ENCODE measurements at places on chromosomes 6 and 20.

- no peak for DNase-seq
These were observed 89.8 kb upstream of the PRSS16 start for GRCh38 chr6:27157459-27158315.

- no peak for DNase-seq
These were observed at the start of gene BMP7 for GRCh38 chr20:57266291-57267157. Gene BMP7 (minus strand): TSS chr20:57266641. CDS start chr20:57266122, 519 bp downstream.

DNA sequence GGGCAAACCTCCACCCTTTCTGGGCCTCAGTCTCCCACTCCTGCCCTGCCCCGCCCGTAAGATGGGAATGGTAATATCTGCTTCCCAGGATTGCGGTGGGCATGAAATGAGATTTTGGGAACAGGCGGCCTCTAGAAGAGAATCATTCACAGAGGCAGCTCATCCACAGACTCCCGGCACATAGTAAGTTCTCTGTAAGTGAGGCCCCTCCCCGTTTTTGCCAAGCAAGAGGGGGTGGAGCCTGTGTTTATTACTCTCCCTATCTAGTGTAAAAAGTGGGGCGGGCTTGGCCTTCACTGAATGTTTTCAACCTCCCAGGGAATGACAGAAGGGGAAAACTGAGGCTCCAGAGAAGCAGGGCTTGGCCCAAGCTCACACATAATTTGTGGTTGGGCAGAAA is 20.0 kb downstream of the SUN5 start:
- DNase-seq, result no peak

- no peak for DNase-seq
These were observed 5.1 kb downstream of the TMEM151B start for GRCh38 chr6:44275271-44275748.

GRCh38 chr20:55668631-55669030 is 336.7 kb downstream of the CBLN4 start:
- DNase-seq, result no peak

DNA sequence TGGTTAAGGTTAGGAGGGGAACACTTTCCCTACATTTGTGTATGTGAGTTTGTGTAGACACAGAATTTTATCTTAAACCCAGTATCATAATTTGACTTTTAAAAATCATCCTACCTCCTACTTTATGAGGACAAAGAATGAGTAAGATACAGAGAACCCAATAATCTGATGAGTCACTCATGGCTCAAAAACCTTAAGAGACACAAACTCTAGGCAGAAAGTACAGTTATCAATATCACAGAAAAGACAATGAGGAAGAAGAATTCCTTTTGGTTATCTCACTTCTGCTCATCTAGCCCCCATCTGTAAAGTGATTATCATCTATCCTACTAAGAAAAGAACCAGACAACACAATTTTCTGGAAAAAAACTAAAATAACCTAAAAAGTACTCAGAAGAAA is 87.7 kb downstream of the EPB41L2 start:
- no peak for DNase-seq

DNA sequence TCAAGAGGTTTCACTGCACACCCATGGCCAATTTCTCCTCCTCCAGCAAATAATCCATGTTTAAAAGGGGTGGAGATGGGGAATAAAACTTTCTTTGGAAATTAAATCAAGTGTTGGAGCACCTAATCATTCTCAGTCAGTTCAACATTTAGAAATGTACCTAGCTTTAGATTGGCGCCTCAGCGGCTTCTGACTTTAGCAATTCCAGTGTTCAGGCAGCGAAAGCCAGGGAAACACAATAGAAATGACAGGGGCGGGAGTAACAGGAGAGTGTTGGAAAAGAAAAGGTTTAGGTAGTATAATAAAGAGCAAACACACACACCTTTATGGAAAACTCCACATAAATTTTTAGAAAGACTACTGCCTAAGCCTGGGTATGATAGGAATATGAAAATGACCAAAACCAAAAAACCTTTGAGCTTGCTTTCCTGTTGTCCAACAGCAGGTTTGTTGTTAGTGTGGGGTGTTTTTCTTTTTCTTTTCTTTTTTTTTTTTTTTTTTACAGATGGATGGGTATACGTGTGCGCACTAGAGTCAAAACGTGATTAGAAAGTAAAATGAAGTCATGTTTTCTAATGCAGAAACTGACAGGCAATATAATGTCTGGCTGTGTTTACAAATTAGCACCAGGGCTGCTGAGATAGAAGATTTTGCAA is 7.7 kb downstream of the TFAP2A start:
- no peak for DNase-seq

DNA sequence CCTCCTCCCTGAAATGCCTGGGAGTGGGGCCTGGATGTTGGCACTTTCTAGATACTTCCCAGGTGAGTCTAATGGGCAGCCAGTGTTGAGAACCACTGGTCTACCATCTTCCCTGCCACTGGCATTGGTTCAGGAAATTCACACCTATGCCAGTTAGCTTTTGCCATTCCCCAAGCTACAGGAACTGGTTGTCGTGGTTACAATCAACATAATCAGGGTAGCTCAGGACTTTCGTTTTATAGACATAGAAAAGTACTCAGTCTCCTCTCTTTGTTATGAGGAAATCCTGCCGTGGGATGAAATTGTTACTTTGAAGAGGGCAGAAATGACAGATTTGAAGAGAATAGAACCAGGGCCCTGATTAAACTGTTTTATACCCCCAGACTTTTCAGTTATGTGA is 127.9 kb upstream of the FOXO3 start:
- no peak for DNase-seq

DNA sequence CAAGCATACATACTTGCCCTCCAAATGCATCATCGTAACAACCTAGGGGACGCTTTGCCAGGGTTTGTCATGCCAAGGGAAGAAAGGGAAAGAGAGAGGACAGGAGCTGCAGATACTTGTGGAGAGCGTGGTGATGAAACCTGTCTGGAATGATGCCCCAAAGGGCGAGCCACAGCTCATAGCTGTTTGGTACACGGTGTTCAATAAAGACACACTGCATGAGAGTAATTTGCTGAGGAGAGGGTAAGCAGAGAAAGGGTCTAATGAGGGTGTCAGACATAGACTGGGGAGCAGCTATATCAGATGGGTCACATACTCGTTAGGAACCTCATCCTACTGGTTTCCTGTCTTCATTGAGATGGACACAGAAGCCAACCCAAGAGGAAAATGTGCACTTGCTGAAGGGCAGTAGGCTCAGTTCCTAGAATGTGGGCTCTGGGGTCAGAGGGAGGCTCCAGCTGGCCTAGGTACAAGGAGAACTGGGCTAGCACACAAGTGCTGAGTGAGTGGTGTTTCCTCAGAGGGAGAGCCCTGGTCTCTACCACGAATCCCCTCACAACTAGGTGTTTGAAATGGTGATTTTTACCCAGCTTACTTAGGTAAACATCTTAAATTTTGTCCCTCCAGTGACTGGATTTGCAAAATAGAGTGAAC is 5.2 kb upstream of the FOXO3 start:
- no peak for DNase-seq

DNA sequence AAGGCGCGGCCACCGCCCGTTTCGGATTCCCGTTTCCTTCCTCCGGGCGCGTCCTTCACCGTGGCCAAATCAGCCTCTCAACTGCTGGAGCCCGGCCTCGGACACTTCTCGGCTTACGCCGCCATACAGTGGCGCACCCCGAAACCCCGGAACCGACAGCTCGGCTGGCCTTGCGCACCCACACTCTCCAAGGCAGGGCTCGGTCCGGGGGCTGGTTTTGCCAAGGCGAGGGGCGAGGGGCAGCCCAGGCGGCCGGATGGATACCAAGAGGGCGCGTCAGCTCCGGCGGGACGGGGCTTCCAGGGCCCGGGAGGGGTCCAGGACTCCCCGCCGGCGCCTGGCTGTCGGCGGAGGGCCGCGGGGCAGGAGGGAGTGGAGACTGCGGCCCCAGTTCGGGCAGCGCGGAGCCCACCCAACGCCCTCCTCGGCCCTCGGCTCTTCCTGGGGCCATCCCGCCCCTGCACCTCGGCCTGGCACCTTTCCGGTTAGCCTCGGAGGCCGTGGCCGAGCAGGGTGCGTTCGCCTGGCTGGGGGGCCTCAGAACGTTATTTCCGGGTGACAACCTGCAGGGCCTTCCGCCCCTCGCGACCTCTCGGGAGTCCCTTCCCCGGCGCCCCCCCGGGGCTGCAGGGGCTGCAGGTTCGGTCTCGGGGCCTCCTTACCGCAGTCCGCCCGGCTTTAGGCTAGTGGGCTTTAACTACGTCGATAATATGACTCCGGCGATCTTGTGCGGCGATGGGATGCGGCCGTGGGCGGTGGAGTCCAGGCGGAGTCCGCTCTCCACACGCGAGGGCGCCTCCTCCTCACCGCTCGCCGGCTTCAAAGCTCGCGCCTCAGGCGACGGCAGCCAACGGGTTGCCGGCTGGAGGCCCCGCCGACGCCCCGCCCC is 697 bp upstream of the CEP43 start:
- DNase-seq, result no peak

DNA sequence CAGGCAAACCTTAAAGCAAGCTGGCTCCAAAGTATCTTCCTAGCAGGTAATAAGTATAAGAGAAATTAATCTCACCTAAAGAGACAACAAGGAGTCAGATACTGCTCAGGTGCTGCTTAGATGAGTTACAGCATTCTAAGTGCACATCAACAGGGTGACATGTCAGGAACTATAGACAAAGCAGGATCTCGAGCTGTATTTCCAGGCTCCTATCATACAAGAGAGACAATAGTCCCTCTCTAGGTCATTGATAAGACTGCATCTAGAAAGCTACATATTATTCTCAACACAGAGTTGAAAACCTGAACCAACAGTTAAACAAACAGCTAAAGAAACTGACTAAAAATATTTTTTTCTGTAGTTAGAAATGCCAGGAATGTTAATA is 3.9 kb downstream of the PTPRK start:
- DNase-seq, result no peak

GRCh38 chr20:44990425-44990824 is 24.1 kb downstream of the STK4 start:
- no peak for DNase-seq

- DNase-seq, result no peak
These were observed 21.6 kb upstream of the CCN2 start for GRCh38 chr6:131972741-131973140.

- no peak for DNase-seq
These were observed 241.4 kb upstream of the SOX4 start for GRCh38 chr6:21352131-21352530.

DNA sequence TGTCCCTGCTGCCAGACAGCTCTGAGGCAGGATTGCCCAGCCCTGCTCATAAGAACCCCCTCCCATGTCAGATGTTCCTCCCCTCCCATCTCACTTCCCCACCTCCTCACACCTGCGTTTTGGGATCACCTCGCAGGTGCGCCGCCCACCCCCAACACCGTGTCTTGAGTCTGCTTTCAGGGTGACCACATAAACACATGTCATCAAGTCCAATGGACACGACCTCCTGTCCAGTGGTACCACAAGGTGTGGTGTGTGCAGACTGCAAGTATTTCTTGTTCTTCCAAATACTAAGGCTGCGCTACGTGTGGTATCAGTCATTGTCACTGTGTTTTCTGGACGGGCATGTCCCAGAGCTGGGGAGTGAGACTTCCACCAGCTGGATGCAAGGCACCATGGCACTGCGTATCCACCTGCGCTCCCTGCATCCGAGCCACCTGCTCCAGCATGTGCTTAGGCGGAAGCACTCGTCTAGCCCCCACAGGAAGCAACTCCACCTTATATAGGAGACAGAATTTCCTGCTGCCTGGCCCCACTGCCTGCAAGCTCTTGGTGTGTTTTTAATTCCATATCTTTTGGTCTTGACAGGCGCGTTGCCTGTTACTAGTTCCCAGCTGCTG is 119.7 kb upstream of the NXT1 start:
- no peak for DNase-seq

GRCh38 chr6:40413239-40413638 is 173.9 kb downstream of the LRFN2 start:
- no peak for DNase-seq

GRCh38 chr6:158413814-158414565 is 101.7 kb downstream of the TULP4 start:
- no peak for DNase-seq

- DNase-seq, result no peak
These were observed 58.1 kb downstream of the NOL4L start for GRCh38 chr20:32527052-32527446.

DNA sequence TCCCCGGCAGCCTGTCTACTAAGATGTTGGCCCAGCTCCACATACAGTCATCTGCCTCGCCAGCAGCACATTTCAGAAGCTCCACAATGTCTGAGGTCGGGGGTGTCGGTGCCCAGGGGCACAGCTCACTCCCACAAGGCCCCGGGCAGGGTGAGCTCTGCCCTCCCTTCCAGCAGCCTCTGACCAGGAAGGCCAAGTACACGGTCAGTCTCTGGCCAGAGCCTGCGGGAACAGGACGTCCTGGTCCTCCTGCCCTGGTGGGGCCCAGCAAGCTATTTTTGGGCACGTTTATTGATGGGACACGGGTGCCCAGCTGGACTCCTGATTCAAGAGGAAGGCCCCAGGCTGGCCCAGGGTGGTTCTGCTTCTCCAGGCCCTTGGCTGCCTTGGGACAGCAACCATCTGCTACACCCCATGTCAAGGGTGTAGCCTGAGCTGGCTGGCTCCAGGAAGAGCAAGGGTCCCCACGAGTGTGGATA is 114.9 kb upstream of the PTPN1 start:
- no peak for DNase-seq

GRCh38 chr6:43948527-43949485 is 178.4 kb downstream of the MRPL14 start:
- no peak for DNase-seq

DNA sequence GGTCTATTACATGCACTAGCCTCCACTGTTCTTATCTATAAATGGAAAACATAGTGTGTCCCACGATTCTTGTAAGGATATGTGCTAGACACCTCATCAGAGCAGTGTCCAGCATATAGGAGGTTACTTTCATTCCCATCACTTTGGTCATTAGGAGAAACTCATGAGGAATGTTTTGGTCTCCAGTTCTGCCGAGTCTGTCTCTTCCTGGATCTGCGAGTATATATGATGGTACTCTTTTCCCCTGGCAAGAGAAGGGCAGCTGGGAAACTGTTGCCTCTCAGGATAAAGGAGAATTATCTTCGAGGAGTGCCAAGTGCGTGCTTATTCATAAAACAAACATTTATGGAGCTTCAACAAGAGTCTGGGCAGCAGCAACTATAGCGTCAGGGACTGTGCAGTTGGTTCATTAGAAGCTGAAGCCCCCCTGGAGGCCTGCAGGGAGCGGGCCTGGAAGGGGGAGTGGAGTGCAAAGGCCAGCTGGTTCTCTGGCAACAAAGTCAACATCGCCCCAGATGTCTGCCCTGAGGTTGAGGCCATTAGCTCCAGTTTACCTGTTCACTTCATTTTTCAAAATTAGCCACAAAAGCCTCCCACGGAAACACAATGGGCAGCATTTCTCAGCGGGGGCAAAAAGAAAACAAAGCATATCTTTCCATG is 811.9 kb downstream of the MAFB start:
- no peak for DNase-seq

DNA sequence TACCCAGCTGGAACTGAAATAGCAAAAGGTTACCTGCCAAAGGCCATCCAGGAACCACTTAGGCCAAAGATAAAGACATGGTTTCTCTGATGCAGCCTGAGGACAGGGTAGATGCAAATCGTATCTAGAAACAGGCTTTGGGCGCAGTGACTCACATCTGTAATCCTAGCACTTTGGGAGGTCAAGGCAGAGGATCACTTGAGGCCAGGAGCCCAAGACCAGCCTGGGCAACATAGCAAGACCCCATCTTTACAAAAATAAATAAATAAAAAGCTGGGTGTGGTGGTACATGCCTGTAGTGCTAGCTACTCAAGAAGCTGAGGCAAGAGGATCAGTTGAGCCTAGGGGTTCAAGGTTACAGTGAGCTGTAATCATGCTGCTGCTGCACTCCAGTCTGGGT is 52.9 kb upstream of the RNF144B start:
- DNase-seq, result no peak
